ENCODE measurements at places on chromosomes 16 and 17.

GRCh38 chr17:39018267-39019134, 51.3 kb upstream of the FBXO47 start:
- DNase-seq = no peak

DNA sequence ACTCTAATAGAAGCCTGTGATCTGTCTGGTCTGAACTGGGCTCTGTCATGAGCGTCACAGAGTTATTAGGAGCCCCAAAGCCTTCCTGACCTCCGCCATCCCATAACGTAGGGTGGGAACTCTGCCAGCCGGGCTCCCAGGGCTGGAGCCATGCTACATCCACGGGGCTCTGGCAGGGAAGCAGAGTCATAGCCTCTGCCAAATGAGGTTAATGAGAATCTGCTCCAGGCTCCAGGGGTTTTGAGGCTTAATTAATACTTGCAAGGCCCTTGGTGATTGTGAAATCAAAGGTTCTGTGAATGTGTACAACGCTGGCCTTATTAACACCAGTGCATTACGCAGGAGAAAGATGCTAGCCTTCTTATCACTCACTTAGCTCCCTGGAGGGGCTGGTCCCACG, 42.4 kb upstream of the ZFP90 start:
- no peak for DNase-seq

- no peak for DNase-seq
Observed at GRCh38 chr16:70563636-70564035, 40.0 kb downstream of the SF3B3 start.

DNA sequence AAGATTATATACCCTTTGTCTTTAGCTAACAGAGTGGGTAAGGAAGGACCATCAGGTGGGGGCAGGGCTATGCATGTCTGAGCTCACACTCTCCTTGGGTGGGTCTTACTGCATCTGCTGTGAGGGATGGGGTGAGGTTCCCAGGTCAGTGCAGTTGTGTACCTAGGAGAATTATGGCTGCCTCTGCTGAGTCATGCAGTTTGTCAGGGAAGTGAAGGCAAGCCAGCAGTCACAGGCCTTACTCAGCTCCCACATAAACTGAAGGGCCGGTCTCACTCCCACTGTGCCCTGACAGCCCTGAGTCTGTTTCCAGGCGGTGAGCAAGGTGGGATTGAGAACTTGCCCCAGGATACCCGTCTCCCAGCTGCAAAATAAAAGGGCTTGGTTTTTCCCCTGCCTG, 328.6 kb downstream of the MAP2K6 start:
- no peak for DNase-seq

DNA sequence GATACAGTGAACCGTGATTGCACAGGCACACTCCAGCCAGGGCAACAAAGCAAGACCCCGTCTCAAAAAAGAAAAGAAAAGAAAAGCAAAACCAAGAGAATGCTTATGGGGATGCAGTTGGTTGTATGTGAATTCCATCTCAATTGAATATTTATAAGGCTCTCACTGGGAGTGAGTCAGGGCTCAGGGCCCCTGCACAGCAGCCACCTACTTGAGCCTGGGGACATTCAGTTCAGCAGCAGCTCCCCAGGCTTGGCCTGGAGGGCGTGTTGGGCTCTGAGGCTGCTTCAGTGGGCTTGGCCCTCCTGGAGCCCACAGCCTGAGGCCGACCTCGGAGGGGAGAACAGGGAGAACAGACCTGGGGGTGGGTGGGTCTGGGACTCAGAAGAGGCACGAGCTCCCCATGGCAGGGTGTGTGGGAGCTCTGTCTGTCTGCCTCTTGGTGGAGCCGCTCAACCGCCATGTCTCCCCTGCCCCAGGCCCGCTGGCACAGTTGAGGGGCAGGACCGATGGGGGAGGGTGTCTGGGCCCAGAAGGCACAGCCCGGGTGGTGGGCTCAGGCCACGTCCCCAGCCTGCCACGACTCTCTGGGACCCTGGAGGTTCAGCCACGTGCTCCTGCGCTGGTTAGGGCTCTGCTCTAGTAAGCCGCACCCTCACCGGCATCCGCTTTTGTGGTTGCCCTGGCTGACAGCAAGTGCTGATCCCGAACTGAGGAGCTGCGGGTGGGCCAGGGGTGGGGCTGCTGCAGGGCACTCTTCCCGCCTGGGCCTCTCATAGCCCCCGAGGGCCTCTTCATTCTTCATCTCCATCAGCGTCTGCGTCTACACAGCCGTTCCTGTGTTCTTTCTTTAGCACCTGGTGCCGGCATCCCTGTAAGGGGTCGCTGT, 24.8 kb downstream of the ZFPM1 start:
- no peak for DNase-seq

DNA sequence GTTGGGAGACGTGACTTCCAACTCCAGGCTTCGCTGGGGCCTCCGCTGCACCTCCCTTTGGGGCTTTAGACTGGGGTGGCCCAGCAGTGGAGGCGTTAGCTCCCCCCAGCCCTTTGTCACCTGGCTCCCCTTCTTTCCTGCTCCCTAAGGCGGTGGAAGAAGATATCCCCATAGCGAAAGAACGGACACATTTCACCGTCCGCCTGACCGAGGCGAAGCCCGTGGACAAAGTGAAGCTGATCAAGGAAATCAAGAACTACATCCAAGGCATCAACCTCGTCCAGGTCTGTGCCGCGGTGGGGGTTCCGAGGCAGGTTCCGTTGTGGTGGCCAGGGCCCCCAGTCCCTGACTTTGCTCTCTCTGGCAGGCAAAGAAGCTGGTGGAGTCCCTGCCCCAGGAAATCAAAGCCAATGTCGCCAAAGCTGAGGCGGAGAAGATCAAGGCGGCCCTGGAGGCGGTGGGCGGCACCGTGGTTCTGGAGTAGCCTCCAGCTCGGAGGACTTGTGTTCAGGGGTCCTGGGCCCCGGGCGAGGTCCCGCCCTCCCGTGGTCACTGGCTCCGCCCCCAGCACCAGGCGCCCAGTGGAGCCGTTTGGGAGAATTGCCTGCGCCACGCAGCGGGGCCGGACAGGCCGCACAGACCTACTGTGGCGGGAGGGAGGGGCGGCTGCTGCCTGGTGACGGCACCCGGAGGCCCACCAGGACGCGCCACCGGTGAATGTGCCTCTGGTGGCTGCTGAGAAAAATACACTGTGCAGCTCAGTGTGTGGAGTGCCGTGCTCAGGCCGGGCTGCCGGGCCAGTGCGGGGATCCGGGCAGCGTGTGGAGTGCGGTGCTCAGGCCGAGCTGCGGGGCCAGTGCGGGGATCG, 3.8 kb downstream of the MRPL12 start:
- DNase-seq = no peak

GRCh38 chr16:65773301-65773874, 593.1 kb upstream of the CDH5 start:
- DNase-seq = no peak

DNA sequence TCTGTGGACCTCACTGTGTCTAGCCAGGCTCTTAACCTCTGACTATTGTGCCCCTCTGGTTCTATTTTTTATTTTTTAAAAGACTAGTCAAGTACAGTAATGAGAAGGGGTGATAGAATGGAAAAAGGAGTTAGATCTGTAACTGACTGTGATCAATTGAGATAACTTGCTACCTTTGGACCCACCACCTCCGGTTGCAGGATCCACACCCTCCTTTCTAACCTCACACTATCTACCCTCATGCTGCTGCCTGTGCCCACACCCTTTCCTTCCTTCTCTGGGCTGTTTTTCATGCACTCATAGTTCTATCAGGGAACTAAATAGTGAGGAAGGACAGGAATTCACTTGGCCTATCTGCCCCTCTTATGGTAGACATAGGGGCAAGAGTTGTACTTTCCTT, 172.3 kb downstream of the KATNIP start:
- no peak for DNase-seq

DNA sequence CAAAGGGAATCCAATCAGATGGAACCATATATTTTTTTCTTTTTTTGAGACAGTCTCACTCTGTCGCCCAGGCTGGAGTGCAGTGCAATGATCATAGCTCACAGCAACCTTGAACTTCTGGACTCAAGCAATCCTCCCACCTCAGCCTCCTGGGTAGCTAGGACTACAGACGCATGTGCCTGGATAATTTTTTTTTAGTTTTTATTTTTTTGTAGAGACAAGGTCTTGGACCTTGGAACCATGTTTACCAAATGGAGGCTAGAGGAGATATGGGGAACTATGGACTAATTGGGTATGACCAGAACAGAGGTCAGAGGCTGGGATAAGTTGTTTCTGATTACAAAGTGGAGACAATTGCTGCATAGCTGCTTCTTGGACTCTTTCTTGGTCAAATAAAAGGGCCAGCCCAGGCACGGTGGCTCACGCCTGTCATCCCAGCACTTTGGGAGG, 41.2 kb upstream of the ADCY9 start:
- DNase-seq = no peak

Measured in cerebellar cortex (tissue), 1 donor.